NCI-H2171 treated with DMSO at 0.1 percent for 48 hours (cell line): ENCODE measurements at places on chromosomes 16 and 17.

DNA sequence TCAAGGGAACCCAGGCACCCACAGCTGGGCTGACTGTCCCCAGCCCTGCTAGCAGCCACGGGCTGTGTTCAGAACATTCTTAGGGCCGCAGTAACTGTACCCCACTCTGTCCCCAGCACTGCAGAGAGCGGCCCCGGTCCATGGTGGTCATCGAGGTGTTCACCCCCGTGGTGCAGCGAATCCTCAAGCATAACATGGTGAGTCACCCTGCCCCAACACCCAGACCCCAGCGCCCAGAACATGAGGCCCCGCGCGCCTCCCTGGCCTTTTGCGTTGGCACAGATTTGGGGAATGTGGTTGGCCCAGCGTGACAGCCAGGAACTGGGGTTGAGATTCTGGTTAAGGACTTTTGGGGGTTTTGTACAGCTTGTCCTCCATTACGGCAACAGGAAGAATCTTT lies 114.9 kb upstream of the PLCG2 start:
- DNase-seq = no peak

GRCh38 chr17:2030779-2031163 lies 818 bp downstream of the DPH1 start:
- no peak for DNase-seq

- no peak for DNase-seq
Measured at GRCh38 chr16:30777591-30778297, 9.3 kb downstream of the ZNF629 start.

DNA sequence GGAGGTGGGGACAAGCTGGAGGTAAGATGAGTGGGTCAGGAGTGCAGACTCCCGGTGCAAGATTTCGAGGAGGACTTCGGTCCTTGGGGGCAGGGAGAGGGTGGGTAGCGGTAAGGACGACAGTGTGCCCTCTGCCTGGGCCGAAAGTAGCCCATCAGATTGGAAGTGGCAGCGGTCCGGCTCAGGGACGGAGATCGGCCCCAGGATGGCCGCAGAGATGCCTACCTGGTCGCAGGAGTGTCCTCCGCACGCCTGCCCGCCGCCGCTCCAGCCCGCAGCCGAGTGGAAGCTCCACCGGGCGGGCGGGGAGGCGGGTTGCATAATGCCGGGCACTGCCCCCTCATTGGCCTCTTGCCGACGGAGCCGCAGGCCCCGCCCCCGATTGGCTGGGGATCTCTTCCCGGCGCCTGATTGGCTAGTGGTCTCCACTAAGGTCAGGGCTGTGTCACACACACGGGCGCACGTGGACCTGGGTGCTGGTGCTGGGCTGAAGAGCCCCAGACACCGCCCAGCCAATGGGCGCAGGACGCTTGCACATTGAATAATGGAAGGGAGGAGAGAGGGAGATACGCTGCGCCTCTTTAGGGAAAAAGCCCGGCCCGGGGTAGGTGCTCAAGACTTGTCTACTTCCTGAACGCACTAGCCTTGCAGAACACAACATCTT lies at the start of gene PER1:
Gene PER1 (minus strand): TSS at position 293 of the 664 bp plus-strand sequence. CDS start 1,698 bp downstream, outside the sequence.
- peak; percentile 68 for DNase-seq

DNA sequence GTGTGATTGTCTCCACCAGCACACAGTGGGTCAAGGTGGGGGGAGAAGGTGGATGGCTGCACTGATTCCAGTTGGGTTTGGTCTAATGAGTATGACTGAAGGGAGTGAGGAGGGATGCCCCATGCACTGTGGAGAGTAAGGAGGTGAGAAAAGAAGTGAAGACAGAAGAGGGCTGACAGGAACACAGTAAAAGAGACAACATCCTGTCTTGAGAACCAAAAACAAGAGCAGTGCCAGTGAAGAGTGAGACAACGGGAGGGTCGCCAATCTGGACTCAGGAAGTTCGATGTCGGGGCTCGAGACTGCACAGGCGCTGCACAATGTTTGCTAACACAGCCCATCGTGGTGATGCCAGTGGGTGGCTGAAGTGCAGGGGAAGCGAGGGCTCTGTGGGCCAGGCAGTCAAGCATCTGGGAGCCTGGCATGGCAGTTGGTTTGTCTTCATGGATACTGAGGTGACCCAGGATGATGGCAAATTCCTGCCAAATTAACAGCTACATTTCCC lies 34.1 kb downstream of the DUSP14 start:
- DNase-seq = no peak

DNA sequence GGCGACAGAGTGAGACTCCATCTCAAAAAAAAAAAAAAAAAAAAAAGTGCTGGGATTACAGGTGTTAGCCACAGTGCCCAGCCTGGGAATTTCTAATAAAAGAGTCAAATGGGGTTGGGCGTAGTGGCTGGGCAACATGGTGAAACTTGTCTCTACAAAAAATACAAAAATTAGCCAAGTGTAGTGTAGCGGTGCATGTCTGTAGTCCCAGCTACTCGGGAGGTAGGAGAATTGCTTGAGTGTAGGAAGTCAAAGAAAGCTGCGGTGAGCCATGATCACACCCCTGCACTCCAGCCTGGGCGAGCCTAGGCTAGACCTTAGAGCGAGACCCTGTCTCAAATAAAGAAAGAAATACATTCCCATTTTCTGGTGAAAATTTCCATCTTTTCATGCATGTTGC lies 2.4 kb upstream of the UTS2R start:
- DNase-seq = no peak

DNA sequence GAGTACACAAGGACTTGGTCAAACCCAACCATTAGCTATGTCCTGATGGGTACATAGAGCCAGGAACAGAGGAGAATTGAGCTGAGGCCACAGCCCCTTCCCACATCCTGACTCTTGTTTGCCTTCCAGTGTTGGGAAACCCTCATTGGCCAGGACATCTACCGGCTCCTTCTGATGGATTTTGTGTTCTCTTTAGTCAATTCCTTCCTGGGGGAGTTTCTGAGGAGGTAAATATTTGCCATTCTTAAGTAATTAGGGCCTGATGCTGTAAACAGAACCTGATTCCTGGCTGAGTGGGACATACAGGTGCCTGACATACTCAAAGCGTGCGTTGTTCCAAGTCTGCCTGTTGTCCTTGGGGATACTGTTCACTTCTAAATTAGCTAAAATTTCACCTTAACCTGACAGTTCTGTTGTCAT lies 42.6 kb downstream of the GDE1 start:
- no peak for DNase-seq

- no peak for DNase-seq
Measured at GRCh38 chr16:71443714-71444113, 1.9 kb upstream of the TLE7 start.

DNA sequence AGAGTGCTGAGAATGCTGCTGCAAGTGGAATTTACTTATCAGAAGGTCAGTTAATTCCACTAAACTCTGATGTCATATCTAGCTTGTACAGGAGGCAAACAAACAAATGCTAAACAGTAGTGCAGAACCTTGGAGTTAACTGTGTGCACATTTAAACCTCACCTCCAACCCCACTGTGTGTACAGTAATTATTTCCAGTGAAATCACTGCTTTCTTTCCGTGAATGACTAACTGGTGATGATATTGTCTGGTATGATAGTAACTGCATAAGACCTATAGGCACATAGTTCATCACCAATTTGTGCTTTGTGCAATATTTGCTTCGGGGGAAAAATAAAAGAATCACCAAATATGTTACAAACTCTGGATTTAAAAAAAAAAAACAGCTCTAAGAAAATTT lies 492.5 kb upstream of the HSBP1 start:
- no peak for DNase-seq

GRCh38 chr17:8867361-8867981 lies at the start of gene PIK3R6:
PIK3R6 (minus strand) TSS chr17:8867674; CDS start chr17:8849794, 17,880 bp downstream.
- no peak for DNase-seq

GRCh38 chr17:43932923-43933322 lies 9.4 kb downstream of the PPY start:
- no peak for DNase-seq

- peak; percentile 98 for DNase-seq
Measured at GRCh38 chr17:29066047-29066446, 23.1 kb downstream of the PIPOX start.

GRCh38 chr16:86665319-86665675 lies 86.9 kb downstream of the FOXL1 start:
- DNase-seq = no peak

GRCh38 chr17:29505836-29506235 lies 61.0 kb downstream of the ABHD15 start:
- DNase-seq = no peak

DNA sequence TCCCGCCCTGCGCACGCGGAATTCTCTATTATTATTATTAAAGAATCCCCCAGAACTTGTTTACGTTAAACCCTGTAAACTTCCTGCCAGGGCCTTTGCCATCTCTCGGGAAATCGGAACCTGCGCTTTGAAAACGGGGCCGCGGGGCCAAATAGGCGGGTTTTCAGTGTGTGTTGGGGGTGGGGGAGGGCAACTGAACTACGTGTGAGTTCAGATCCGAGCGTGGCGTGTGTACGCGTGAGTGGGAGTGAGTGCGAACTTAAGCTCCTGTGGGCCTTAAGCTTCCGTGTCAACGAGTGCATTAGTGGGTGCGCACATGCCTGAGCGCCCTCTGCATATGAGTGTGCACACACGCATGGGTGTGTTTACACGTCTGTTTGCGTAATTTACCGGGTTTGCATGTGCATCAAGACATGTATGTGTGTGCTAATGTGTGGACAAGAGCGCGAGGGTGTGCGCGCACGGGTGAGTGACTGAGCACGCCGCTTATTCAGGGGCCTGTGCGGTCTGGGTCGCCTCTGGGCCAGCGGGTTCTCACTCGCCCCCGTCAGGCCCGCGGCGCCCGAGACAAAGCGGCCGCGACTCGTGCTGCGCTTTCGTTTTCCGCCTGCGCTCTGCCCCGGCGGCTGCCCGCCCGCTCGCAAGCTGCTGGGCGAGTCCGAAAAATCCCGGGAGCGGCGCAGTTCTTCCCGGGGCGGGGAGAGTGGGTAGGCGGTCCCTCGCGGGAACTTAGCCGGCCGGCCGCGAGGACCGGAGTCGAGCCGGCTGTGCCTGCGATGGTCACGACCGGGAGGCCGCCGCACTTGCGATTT lies 1.2 kb upstream of the FOXF1 start:
- no peak for DNase-seq

GRCh38 chr17:70606086-70606485 lies 436.8 kb downstream of the KCNJ2 start:
- no peak for DNase-seq

DNA sequence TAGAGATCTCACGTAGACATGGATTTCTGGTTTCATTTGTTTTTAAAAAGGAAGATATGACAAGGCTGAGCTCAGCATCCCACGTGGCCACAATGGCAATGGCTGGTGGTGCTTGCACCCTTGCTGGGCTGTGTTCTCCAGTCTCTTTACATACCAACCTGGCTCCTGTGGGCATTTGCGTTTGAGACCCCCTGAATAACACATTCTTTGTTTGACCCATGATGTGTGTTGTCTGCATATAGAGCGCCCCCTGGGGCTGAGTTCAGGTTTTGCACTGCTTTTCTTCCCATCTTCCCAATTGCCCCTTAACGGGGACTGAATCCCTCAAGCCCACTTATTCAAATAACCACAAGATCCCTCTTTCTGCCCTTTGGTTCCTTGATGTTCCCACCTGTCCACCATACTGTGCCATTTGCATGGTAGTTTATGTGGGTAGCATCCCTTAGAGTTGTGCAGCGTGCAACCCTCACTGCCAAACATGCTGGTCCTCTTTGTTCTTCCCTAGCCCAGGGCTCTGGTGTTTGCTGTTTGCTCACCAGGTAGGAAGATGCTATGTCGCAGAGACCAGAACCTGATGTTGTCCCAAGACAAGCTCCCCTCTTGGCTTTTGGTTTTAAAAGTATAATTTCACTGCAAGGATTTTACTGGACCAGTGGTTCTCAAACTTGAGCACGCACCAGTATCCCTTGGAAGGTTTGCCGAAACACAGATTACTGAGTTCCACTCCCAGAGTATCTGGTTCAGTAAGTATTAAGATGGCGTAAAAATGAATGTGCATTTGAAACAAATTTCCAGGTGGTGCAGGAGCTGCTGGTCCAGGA lies 38.5 kb upstream of the NKD1 start:
- no peak for DNase-seq

DNA sequence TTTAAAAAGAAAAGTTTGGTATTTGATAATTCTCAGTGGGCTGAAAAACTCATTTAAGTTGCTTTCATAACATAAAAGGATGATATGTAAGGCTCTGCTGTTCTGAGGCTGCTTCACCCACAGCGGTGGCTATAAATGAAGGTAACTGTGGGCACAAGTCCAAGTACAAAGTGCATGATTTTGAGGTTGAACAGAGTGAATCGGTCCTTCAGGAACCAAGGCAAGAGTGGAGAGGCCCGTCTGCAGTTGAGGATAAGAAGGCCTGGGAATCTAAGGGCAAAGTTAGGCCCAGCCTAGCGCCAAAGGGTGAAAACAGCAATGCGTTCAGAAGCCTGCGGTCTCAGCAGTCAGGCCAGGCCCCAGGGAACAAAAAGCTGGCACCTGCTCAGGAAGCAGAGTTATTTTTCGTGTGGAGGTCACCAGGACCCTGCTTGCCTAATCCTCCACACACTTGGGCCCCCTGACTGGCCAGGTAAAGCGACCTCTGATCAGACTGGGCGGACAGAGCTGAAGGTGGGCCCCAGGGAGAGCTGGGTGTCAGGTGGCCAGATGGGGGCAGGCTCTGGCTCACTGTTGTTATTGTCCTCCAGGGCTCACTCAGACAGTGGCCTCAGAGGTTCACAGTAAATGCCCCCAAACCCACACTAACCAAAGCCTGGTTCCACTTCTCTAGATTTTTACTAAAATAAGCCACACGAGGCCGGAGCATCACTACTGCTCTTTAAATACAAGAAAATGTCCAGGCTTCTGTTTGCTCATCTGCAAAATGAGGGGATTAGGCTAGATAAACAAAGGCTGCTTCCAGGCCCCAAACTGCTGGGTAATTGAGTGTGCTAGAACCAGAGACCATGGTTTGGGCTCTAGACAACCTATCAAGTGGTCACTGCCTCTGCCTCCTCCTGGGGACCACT lies 46.5 kb downstream of the TEX2 start:
- DNase-seq = no peak

DNA sequence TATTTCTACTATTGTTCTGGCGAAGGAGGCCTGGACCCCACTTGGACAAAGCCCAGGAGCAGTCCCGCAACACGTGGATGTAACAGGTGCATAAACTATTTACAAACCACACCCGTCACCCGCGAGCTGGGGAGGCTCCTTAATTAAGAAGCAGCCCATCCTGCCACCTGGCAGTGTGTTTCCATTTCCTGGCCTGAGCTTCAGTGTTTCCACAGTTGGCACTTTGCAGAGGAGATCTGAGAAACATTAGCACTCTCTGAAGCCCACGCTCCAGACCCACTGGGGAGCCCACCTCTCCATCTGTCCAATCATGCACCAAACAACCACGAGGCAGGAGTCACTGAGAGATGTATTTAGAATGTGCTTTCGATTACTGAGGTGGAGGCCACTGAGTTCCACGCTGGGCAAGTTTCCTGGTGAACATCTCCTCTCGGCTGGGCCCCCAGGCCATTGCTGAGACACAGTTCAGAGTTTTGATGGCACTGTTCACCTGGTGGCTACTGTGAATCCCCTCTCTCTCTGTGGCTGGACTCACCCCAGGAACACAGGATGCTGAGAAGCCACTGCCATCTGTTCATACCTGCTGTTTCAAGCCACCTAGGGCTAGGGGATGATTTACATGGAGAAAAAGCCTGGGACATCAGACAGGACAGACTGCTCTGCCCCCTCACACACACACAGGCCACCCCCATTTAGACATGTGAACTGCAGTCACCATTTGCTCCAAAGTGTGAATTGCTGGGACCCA lies 129.1 kb downstream of the AIPL1 start:
- peak; percentile 82 for DNase-seq
